Sigmoid colon (tissue), 7 donors: ENCODE measurements at places on chromosomes 11 and 22. TPM values are rescaled to one million over a fixed set of nuclear protein-coding genes. Genes with fewer than 3 reads are reported as not detected.

DNA sequence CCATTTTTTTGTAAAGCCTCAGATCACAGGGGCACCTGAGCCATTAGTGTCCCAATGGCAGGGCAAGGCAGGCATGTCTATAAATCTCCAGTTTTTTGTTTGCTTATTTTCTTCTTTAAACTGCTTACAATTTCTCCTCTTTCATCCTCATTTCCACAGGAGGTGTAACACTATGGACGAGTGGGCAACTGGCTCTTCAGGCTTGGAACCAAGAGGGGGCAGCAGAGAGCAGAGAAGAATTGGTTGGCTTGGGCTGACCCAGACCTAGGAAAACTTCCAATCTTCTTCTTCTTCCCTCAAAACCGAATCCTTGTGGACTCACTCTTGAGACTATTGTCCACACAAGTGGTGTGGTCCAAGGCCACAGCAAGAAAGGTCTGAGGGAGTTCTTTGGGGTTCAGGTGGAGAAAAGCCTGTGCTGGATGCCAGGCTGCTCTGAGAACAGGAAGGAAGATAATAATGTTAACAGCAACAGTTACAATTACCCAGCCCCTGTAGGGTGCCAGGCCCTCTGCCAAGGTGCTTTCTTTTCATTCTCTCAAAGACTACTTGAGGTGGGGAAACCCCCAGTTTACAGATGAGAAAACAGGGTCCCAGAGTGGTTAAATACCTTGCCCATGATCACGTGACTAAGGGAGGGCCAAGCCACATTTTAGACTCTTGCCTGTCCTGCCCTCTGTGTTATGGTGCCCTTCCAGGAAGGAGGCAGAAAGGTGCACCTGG, 70.7 kb upstream of the E2F8 start:
- H3K36me3 ChIP-seq, result no peaks in the 10 kb centered on the region
- H3K4me1 ChIP-seq, result peaks cover 4% of the 10 kb centered on the region
- H3K27ac ChIP-seq, result no peak overlapping the region

DNA sequence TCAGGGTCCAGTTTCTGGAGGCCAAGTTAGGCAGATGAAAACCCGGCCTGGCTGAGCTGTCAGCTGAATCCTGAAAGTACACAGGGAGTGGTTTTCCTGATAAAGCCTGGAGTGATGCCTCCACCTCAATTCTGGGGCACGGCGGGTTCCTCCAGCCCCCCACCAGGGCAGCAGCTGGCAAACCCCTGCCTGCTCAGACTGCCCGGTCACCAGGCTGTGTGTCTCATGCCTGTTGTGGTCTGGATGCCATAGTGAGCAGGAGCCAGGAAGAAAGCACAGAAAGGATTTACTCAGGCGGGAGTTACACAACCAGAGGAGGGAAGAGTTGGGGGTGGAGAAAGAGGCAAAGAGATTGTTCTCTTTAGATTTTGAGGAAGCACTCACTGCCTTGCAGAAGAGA, 119.9 kb upstream of the RASSF10 start:
- DNase-seq, result peak; percentile 82
- H3K4me3 ChIP-seq, result no peak overlapping the region
- no peaks in the 10 kb centered on the region for H3K27me3 ChIP-seq
- peak overlapping the region; percentile 86 for H3K27ac ChIP-seq
- peaks cover 69% of the 10 kb centered on the region for H3K4me1 ChIP-seq
- H3K36me3 ChIP-seq, result no peaks in the 10 kb centered on the region

- no peaks in the 10 kb centered on the region for H3K27me3 ChIP-seq
- no peaks in the 10 kb centered on the region for H3K36me3 ChIP-seq
- no peak for DNase-seq
- H3K4me3 ChIP-seq, result no peak overlapping the region
- no peaks in the 10 kb centered on the region for H3K4me1 ChIP-seq
Observed at GRCh38 chr11:119992171-119993051, 145.5 kb downstream of the TRIM29 start.

- peaks cover 16% of the 10 kb centered on the region for H3K36me3 ChIP-seq
- no peaks in the 10 kb centered on the region for H3K4me1 ChIP-seq
- H3K4me3 ChIP-seq, result no peak overlapping the region
- peak; percentile 75 for DNase-seq
- no peaks in the 10 kb centered on the region for H3K27me3 ChIP-seq
Observed at GRCh38 chr11:3126207-3126865, 38.8 kb downstream of the OSBPL5 start.

GRCh38 chr11:1230456-1231395, 7.9 kb downstream of the MUC5B start:
- peak; percentile 64 for DNase-seq
- H3K27me3 ChIP-seq, result no peaks in the 10 kb centered on the region
- H3K4me1 ChIP-seq, result no peaks in the 10 kb centered on the region
- no peak overlapping the region for H3K4me3 ChIP-seq

DNA sequence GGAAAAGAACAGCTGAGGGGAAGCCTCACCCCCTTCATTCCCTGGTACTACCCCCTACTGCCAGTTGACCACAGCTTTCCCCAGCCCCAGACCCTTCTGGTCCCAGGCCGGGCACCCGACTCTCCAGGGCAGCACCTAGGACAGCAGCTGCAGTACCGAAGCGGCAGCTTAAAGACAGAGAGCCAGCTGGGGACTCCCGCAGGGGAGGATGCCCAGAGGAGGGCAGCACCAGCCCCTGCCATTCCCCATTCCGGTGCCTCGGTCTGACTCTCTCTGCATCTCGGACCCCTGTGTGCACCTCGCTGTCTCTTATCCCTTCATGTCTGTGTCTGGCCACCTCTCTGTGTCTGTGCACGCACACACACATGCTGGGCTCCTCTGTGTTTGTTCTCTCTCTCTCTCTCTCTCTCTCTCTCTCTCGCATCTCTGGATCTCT, 9.4 kb downstream of the IGSF9B start:
- peaks cover 18% of the 10 kb centered on the region for H3K36me3 ChIP-seq
- peaks cover 79% of the 10 kb centered on the region for H3K4me1 ChIP-seq
- no peaks in the 10 kb centered on the region for H3K27me3 ChIP-seq
- no peak overlapping the region for H3K4me3 ChIP-seq
- DNase-seq, result no peak

- H3K4me1 ChIP-seq, result no peaks in the 10 kb centered on the region
- H3K27me3 ChIP-seq, result no peaks in the 10 kb centered on the region
- H3K27ac ChIP-seq, result no peak overlapping the region
- no peak for DNase-seq
Observed at GRCh38 chr22:42188808-42189447, 58.3 kb upstream of the CYP2D6 start.

- no peaks in the 10 kb centered on the region for H3K4me1 ChIP-seq
- H3K27ac ChIP-seq, result no peak overlapping the region
- DNase-seq, result peak; percentile 37
Observed at GRCh38 chr11:63589000-63589399, 25.2 kb downstream of the PLAAT3 start.

The C22orf42 gene
- not detected for total RNA-seq

The CDON gene
- 69.2 TPM for total RNA-seq

The CARD16 gene
- 5.1 TPM for total RNA-seq

The MEI1 gene
- not detected for total RNA-seq

The LRRC74B gene
- not detected for total RNA-seq

The OR6A2 gene
- not detected for total RNA-seq

The RBM14 gene
- 51.8 TPM for total RNA-seq
